Gastroesophageal sphincter (tissue), 4 donors: ENCODE measurements at places on chromosomes 1 and 21. TPM values are rescaled to one million over a fixed set of nuclear protein-coding genes. Genes with fewer than 3 reads are reported as not detected.

GRCh38 chr1:149979972-149980540 lies 30.5 kb downstream of the OTUD7B start:
- no peak for ATAC-seq

- ATAC-seq: peak; percentile 13
Observed at GRCh38 chr1:1359664-1360468, 1.5 kb upstream of the MXRA8 start.

DNA sequence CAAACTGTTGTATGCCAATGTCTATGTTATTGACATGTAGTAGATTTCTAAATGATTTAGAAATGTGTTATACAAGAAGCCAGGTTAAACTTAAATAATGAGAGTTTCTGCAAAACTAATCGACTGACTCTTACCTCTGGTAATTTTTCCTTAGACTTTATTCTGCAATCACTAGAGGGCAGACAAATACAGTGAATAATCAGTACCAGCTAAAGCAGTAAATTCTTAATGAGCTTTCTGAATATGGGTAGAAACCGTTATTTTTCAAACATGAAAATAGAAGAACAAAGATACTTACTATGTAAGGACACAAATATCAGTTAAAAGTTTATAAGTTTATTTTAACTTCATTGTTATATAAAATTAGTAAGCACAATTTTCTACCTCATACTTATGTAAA lies 97.9 kb upstream of the RGS1 start:
- ATAC-seq: peak; percentile 55

DNA sequence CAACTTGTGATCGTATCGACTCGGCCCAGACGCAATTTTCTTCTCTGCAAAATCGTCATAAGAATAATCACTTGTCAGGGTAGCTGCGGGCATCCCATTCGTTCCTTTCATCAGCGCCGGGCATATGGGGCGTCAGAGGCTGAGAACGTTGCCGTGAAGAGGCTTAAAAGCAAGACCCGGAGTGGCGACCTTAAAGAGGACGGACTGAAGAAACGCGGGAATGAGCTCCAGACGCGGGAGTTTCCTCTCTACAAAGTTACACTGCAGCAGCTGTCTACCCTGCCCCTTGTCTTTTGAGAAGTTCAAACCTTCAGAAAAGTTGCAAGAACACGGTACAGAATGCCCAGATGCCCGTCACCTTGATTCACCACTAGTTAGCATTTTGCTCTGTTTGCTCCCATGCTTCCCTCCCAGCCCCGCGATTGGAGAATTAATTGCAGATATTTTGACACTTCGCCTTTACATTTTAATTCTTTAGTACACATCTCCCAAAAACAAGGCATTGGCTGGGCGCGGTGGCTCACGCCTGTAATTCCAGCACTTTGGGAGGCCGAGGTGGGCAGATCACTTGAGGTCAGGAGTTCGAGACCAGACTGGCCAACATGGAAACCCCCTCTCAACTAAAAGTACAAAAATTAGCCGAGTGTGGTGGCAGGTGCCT lies 967 bp downstream of the CENPS start:
- ATAC-seq: no peak

DNA sequence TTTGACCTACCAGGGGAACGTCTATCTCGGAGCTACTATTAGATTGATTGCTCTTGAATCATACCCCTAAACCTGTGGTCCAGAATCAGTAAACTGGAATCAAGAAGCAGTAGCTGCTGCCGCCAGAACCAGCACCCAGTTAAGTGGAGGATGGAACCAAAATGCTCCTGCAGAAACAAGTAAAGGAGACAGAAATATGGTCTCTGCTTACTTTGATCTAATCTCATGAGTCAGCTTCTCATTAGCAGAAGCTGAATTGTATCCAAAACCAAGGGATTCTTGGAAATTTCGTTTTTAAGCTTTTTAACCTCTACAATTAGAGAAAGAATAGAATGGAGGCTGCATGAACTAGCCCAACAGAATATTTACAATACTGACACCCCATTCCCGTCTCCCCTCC lies 42.6 kb upstream of the PIGV start:
- ATAC-seq: no peak

GRCh38 chr21:19547951-19548840 lies 1144.6 kb upstream of the TMPRSS15 start:
- no peak for ATAC-seq

DNA sequence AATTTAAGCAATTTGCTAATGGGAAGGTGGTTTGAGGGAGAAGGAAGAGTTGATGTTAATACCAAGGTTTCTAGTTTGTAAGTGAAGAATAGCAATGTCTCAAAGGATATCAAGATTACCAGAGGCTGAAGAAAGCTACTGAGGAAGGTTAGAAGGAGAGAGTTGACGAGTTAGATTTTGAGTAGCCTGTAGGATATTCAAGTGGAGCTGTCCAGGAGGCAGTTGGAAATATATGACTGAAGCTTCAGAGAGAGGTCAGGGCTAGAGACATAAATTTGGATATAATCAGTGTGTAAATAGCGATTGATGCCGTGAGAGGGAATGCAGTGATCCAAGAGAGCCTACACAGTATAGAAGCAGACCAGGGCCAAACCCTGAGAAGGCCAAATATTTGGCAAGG lies 48.4 kb downstream of the PBX1 start:
- ATAC-seq: no peak

DNA sequence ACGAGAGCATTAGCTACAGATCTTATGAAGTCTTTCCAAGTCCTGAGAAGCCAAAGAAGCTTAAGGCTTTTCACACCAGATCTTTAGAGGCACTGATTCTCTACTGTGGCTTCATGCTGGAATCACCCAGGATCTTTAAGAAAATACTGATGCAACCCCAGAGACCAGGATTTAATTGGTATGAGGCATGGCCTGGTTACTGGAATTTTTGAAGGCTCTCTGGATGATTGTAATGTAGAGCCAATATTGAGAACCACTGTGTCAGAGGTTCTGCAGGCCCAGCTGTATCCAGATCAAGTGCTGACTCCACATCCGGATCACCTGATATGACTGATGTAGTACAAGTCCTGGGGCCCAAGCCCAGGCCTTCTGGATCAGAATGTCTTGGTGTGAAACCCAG lies 105.7 kb downstream of the PLPPR5 start:
- ATAC-seq: no peak

DNA sequence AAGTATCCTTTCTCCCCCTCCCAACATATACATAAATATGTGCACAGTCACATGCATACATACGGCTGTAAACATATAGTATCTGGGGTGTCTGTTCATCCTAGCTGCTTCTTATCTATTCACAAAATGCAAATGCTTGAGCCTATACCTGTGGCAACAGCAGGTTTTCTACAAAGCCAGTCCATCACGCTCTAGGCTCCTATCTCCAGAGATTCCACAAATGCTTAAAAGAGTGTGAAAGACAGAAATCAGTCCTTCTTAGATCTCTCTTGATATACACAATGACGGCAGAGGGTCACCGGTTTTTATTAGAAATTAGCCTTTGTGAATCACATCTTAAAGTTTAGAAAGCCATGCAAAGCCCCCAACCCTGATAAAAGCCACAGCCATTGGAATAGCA lies 139.4 kb downstream of the TPR start:
- ATAC-seq: no peak

- no peak for ATAC-seq
Observed at GRCh38 chr1:11067716-11068599, 8.1 kb upstream of the SRM start.

- no peak for ATAC-seq
Observed at GRCh38 chr1:205316161-205316566, 5.4 kb downstream of the NUAK2 start.

DNA sequence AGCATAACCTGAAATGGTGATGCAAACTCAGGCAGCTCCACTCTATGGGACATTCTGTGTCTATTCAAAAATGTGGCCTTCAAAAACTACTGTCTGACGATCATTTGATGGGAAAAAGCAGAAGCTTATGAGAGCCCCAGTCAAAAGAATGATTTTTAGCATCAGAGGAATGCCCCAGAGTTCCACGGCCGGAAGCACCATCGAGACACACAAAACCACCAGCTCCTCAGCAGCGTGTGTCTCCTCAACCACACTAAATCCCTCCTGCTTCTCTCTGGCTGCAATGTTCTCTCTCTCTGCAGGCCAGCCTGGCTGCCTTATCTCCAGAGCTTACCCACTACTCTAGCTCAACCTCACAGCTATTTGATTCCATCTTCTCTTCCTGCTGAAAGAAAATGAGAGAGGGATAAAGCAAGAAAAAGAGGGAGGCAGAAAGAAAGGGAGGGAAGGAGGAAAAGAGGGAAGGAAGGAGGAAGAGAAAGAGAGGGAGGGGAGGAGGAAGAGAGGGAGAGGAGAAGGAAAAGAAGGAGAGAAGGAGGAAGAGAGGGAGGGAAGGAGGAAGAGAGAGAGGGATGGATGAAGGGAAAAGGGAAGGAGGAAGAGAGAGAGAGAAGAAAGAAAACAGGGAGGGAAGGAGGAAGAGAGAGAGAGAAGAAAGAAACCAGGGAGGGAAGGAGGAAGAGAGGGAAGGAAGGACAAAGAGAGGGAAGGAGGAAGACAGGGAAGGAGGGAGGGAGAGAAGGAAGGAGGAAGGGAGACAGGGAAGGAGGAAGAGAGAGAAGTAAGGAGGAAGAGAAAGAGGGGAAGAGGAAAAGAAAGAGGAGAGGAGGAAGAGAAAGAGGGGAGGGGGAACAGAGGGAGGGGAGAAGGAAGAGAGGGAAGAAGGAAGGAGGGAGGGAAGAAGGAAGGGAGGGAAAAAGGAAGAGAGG lies 33.5 kb upstream of the LAPTM5 start:
- no peak for ATAC-seq

DNA sequence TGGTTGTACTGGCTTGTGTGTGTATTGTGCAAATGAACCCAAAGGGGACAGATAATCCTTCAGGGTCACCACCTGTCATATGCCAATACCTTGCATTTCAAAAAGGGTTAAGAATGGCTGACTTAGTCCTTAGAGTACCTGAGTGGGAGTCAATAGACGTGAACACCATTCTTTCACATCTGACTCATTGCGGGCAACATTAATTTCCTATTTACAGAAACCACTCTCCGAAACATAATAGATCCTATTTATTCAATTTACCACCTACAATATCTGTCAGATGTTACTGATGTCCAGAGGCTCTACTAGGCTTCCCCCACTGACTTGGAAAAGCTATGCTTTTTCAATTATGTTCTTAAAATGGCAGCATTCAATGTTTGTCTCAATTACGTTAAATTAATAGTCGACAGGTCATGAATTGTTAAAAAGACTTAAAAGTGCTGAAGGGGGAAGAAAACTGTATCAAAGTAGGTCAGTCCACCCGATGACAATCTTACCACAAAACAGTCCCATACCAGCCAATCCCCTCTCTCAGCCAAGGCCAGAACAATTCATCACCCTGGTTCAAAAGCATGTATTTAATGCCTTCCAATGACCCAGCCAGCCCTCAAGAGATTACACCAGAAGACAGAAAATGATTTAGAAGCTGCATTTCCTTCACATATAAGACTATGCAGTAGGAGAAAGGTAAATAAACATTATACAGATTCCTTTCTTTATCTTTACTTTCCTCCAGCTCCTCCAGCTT lies 48.6 kb upstream of the PLA2G2C start:
- ATAC-seq: no peak

SELP gene
- total RNA-seq: 26.0 TPM

CFHR4 gene
- total RNA-seq: not detected

PTPRC gene
- 19.7 TPM for total RNA-seq

CELF3 gene
- 0.93 TPM for total RNA-seq

GSTM1 gene
- total RNA-seq: not detected

MORN1 gene
- total RNA-seq: 14.6 TPM

RIMKLA gene
- 3.0 TPM for total RNA-seq
